ENCODE measurements at places on chromosomes 4 and X.

DNA sequence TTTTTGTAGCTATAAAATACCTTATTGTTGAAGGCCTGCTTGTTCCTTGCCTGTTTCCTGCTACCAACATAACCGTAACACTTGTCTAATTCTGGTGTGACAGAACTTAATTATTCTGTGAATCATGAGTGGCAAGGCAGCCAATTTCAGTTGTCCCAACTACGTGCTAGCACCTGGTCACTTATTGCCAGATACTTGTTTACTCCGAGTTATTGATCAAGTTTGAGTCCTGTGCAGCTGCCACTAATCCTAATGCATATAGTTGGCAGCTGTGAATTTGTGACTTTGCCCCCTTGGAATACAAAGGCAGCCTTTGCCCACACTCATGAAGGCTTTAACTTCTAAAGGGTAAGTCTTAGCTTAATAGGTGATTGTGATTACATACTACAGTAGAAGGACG is 7.8 kb upstream of the RNF128 start:
- no peak for DNase-seq

GRCh38 chrX:136659174-136659573 is 11.2 kb downstream of the CD40LG start:
- DNase-seq: no peak

- no peak for DNase-seq
Observed at GRCh38 chr4:78370631-78371372, 180.8 kb upstream of the ANXA3 start.

DNA sequence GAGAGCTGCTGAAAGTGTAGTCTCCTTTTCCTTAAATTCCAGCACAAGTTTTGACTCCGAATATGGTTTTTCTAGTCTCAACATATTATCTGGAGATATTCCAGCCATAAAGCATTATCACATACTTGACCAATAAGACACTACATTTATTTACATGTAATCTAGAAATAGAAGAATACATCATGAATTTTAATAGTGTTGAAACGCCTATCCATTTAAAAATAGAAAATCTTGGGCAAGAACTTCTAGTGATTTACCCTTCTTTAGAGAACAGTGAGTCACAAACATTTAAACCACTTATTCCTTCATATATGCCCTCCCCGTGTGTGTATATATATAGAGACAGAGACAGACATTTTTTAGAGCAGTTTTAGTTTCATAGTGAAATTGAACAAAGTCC is 161.5 kb downstream of the SOWAHB start:
- peak; percentile 17 for DNase-seq

DNA sequence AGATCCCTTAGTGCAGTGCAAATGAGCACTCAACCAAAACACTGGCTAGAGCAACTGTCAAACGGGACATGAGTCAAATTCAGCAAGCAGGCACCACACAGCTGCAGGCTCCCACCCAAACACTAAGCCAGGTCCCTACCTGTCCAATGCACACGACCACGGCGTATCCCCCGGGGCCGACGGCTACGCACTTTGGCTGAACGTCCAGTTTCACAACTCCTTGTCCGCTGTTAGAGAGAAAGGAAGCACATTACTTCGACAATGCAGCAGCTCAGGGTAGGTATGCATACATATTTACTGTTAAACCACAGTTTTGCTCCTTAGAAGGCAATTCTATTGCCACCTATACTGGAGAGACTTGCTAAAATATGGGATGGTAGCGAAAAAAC is 35.4 kb downstream of the WDR1 start:
- no peak for DNase-seq

GRCh38 chrX:15663439-15663838 is 1.2 kb downstream of the CLTRN start:
- DNase-seq: no peak

DNA sequence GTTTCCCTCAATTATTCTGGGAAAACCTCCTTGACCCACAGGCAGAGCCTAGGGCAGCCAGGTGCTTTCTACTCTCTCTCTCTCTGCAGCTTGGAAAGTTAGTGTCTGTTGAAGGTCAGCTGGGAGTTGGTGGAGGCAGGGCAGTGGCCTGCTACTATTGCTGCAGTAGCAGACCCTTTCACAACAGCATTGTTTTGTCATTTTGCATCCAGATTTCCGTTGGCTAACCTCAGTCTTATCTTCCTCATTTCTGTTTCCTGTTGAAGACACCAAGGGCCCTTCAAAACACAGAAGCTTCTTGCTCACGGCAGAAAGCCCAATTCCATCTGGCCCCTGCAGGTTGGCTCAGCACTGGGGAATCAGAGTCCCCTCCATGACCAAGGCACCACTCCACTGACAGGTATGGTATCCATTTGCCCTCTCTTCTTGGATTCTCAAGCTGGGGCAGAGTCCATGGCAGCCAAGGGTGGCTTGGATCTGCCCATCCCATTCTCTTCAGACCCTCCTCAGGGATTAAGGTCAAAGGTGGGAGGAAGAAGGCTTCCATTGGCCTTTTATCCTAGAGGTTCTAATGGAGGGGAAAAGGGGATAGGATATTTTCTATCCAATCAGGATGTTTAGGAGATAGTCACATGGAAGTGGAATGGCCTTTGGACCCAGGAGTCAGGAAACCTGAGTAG is 24.6 kb downstream of the VSIG4 start:
- DNase-seq: no peak
